Tibial nerve (tissue), 4 donors: ENCODE measurements at places on chromosomes 2 and 18. TPM values are rescaled to one million over a fixed set of nuclear protein-coding genes. Genes with fewer than 3 reads are reported as not detected.

Gene TANK
- 54.4 TPM for total RNA-seq

Gene HOXD12
- total RNA-seq, result not detected

Gene NEU4
- not detected for total RNA-seq

Gene SMARCAL1
- total RNA-seq, result 22.7 TPM
